ENCODE measurements at places on chromosomes 7 and 10.

DNA sequence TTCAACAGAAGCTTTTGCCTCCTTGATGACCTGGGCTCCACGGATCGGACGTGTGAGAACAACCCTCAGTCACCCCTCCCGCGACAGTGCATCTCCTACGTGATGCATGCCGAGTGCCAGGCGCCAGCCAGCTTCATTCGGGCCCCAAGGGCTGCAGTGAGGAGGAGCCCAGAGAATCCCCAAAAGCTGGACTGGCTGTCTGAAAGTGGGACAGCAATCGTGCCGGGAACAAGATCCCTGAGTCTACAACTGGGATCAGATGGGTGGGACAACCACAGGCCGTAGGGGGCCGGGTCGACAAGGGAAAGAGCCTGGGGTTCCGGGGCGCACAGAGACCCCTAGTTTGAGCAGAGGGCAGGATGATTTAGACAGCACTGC is 27.2 kb downstream of the EBF3 start:
- no peak for DNase-seq

GRCh38 chr7:101977249-101977648 is 159.8 kb downstream of the CUX1 start:
- no peak for DNase-seq

DNA sequence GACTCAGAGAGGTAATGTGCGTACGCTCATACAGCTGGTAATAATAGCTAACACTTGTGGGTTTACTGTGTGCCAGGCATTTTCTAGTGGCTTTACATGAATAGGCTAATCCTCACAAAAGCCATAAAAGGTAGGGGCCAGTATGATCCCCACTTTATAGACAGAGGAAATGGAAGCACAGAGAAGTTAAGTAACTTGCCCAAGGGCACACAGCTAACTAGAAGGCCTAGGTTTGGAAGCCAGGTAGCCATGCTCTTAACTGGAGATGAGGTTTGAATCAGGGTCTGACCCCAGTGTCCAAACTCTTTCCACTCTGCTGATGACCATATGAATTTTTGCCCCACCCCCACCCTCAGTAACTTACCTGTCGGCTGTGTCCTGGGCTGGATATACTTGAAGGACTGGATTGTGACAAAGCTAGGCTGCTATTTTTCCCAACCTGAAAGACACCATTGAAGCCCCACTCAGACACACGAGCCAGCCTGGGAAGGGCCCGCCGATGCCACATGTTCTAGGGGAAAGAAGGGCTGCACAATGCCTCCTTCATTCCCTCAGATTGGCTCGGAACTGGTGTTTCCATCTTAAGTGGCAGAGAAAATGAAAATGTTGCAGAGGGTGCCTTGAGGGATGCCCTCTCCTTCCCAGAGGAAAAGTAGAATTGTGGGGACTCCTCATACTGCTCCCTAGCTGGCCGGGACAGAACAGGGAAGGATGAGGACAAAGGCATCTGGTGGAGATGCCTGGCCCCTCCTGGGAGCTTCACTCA is 29.1 kb upstream of the EFCAB10 start:
- DNase-seq, result no peak

GRCh38 chr10:49283491-49283890 is 15.5 kb upstream of the C10orf71 start:
- DNase-seq, result no peak

GRCh38 chr10:32481606-32482005 is 35.7 kb downstream of the CCDC7 start:
- DNase-seq, result no peak

DNA sequence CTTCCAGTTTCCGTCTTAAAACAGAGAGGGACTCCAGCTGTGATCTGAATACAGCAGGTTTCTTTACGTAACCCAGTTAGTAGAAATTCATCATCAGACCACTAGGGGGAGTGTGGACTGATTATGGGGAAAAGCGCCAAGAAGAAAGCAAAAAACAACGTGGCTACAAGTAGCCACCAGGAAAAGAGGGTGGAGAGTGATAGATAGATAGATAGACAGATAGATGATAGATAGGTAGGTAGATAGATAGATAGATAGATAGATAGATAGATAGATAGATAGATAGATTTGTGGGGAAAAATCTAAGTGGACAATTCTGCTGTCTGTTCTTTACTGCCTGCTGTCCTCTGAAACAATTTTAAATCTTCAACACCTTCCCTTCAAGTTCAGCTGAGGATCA is 12.7 kb upstream of the AKR1B10 start:
- peak; percentile 82 for DNase-seq

GRCh38 chr10:102935505-102935904 is 17.4 kb downstream of the CNNM2 start:
- no peak for DNase-seq

DNA sequence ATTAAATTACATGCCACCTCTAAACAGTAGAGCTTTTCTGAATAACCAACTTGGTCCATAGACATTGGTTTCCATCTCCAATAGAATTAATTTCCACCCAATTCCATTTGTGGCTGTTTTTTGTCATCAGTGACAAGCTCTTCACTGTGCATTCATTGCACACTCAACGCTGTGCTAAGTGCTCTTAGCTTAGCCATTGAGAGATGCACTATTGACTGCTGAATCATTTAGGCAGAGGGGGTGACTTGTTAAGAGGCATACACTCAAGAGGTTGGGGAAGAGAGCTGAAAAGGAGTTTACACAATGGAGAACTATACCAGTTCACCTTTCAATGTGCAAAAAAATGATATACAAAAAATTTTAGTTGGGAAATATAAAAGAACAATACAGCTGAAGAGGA is 31.9 kb upstream of the CBLL1 start:
- DNase-seq, result no peak

DNA sequence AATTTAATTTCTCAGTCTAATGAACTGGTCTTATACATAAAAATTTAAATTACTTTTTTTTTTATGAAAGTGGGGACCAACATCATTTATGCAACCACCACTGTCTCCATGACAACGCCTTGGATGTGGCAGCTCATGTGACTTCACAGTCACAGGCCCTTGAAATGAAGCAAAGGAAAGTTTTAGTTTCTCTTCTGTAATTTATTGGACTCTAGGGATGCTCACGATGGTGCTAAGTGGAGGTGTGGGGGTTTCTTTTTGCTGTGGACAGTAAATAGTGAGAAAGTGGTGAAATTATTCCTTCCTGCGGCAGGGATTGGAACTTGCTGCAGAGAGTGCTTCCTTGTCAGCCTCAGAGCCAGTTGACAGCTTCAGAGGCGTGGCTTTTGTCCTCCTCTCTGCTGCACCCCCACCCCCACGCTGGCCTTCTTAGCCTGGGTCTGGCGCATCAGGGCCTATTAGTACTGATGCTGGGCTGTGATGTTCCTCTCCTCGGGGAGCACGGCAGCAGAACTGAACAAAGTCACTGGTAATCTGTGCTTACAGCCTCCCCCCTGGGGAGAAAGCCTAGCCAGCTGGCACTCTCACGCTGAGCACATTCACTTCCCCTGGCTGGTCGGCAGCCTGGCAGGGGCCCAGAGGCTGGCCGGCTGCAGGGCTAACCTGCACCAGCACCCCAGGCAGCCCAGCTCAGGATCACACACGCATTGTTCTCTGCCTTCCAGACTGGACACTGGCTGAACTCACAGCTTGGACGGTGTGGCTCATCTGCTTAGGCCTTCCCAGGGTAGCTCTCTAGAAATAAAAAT is 517.5 kb upstream of the GALNT17 start:
- peak; percentile 80 for DNase-seq

DNA sequence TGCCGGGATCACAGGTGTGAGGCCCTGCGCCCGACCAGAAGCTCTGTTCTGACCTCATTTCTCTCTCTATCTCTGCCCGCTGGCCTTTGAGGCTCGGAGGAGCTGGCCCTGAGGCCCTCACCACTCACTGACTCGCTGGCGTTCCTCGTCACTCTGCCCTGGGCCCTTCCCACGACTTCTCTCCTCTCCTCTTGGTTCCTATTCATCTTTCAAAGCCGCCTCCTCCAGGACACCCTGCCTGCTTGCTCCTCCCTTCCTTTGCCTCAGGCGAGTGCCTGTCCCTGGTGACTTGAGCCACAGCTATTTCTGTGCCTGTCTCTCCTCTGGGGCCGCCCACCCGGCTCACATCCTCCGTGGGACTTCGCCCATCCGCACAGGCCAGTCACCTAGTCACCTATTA is 17.3 kb upstream of the ADGRA1 start:
- DNase-seq, result no peak

DNA sequence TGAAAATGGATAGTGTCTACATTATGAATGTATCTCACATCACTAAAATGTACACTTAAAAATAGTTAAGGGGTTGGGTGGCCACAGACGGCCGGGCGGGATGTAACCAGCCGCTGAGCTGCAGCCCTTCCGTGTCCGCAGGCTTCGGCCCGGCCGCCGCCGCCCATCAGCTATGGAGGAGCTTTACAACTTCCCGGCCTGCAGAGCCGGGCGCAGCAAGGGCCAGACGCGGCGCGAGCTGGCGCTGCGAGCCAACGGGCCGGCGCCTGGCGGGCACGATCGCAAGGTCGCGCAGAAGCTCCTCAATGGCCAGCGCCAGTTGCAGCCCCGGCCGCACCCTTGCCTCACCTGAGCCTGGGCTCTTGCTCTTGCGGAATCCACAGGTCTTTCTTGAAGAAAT is 69.1 kb downstream of the KMT2C start:
- DNase-seq, result peak; percentile 65

GRCh38 chr10:49189422-49189821 is 1.2 kb upstream of the TMEM273 start:
- no peak for DNase-seq

- no peak for DNase-seq
Observed at GRCh38 chr10:96919785-96920430, 87.8 kb downstream of the LCOR start.

DNA sequence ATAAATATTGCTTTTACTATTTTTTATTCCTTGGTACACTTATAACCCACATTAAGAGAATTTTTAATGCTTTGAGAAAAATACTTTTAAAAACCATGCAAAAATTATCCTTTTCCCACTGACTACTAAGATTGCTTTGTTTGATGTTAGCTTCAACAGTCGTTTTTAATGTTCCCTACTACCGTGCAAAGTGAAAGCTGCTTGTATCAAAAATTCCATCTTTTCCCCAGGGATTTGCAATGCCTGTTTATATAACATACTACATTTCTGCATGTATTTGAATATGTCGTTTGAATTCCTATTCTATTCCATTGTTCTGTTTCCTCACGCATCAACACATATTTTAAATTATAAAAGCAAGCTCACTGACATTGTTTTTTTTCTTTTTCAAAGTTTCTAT is 54.4 kb downstream of the TFPI2 start:
- peak; percentile 2 for DNase-seq

DNA sequence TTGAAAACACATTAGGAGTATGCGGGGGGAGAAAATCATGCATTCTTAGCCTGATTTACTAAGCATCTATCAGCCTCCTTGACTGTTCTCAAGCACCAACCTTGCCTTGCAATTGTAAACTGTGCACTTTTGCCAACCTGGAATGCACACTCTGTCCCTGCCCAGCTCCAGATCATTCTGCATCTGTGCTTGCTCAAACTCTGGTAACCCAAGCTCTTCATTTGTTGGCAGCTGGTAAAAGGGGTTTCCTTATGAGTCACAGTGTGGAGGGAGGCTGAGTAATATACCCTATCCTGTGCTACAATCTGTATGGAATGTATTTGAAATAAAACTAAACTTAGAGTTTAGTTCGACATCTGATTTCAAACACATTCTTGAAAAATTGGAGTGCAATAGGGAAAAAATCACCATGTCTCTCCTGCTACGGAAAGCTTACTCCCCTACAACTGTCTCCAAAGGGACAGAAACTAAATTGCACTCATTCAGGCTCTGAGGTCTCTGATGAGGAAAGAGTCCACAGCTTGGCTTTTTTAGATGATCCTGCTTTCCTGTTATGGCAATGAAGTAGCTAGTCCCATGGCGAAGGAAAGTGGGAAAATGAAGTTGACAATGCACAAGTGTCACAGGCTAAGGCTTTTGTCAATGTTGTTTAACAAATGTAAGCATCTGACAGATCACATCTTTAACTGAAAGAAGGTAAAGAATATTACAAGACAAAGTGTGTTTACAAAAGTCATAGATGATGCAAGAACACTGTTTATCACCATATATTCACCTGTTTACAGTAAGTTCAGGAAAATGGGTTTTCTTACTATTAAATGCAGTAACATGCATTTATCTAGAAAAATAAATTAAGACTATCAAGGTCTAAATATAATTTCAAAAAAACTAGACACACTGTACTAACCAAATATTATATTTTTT is 61.9 kb downstream of the TES start:
- DNase-seq, result peak; percentile 14

GRCh38 chr10:77661674-77662073 is 24.1 kb upstream of the KCNMA1 start:
- DNase-seq, result no peak

DNA sequence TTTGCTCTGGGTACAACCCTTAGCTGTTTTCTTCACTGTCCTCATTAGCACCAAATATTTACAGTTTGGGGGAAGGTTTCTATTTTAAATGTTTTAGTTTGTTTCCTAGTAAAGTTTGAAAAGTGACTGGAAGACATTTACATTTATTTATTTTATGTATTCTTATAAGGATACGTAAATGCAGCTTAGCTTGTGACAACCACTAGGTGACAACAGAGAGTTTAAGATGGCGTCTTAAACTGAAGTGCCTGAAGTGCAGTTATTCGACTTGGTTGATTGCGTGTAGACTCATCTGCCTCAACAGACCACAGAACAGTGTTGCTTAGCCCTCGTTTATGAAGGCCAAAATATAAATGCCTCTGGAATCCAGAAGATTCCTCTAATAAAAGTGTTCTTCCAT is 378.2 kb upstream of the MYO3A start:
- DNase-seq, result no peak

- DNase-seq, result no peak
Observed at GRCh38 chr7:150432915-150433892, 17.2 kb upstream of the GIMAP8 start.

DNA sequence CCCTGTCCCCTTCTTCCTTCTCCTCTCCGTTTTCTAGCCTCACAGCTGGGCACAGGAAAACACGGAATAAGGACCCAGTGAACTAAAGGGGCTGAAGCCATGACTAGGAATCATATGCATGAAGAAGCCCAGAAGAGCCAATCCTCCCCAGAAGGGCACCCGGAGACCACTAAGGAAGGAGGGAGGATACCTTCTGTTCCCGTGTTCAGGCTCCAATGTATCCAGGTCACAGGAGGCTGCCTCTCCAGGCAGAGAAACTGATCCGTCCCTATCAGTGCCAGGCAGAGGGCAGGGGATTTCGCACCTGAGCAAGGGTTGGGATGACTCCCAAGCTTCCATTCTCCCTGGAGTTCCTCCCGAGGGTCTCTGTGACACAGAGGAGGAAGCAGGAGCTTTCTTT is 246.6 kb downstream of the SNX10 start:
- no peak for DNase-seq

- peak; percentile 84 for DNase-seq
Observed at GRCh38 chr10:105952153-105952552, 1212.4 kb downstream of the SORCS1 start.

- DNase-seq, result peak; percentile 93
Observed at GRCh38 chr7:5704534-5704922, 76.9 kb downstream of the RNF216 start.

- DNase-seq, result no peak
Observed at GRCh38 chr10:44377651-44378310, 7.1 kb downstream of the CXCL12 start.

GRCh38 chr10:97180363-97180755 is 5.4 kb downstream of the SLIT1 start:
- DNase-seq, result no peak

GRCh38 chr10:95416270-95416669 is 125.5 kb upstream of the PDLIM1 start:
- peak; percentile 45 for DNase-seq

Measured in kidney (tissue), 22 donors.